Spleen (tissue), 13 donors: ENCODE measurements at places on chromosomes 12 and 14. TPM values are rescaled to one million over a fixed set of nuclear protein-coding genes. Genes with fewer than 3 reads are reported as not detected.

Gene STAC3
- polyA plus RNA-seq = 10.1 TPM

Gene GPR135
- polyA plus RNA-seq = 0.27 TPM

Gene LRFN5
- polyA plus RNA-seq = 0.10 TPM

Gene KRT2
- polyA plus RNA-seq = 0.07 TPM

Gene KRT72
- polyA plus RNA-seq = 1.7 TPM

Gene SIX4
- 0.05 TPM for polyA plus RNA-seq

Gene ST8SIA1
- 4.1 TPM for polyA plus RNA-seq

Gene LMNTD1
- 0.05 TPM for polyA plus RNA-seq

Gene MUCL1
- polyA plus RNA-seq = not detected
